ENCODE measurements at places on chromosomes 5 and 9.
A peak's percentile ranks its signal among the peaks of the same experiment; 100 is the strongest.

GRCh38 chr9:120894321-120895148 lies 17.5 kb upstream of the PHF19 start:
- no peak for DNase-seq

DNA sequence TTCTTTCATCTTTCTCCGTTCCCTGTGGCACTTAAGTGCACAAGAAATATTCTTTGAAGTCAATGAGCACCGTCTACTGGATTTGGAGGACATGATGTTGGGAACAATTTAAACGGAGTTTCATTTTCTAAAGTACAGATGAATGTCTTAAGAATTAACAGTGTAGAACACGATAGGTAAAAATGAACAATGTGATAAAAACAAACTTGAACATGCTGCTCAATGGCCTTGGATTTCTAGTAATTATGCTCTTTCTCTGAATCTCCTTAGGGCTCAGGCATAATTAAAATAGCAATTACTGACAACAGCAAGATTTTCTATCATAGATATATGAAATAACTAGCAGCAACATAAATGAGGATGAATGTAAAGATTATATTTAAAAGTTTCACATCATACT lies 142.2 kb upstream of the CDH6 start:
- DNase-seq, result no peak

GRCh38 chr5:117191251-117191650 lies 616.6 kb upstream of the SEMA6A start:
- DNase-seq, result no peak

GRCh38 chr9:134717056-134717455 lies 75.5 kb downstream of the COL5A1 start:
- no peak for DNase-seq

DNA sequence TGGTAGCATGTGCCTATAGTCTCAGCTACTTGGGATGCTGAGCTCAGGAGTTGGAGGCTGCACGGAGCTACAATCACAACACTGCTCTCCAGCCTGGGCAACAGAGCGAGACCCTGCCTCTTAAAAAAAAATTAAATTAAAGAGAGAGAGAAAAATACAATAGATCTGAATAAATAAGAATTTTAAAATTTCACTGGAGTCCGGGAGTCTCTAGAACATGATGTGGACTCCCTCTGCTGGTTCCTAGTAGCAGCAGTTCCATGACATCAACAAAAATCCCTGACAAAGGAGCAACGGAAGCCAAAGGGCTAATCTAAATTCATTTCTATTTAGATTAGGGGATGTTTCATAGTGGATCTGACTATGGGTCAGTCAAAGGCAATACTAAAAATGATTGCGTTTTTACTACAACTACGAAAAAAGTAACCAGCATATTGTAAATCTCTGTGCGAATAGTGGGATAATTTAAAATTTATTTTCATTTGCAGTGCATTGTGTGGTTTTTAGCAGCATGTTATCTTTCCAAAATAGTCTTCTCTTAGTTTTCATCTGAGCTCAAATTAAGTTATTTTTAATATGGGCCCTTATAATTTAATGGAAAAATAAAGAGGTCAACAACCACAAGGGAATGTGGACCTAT lies 6.7 kb downstream of the INIP start:
- no peak for DNase-seq

DNA sequence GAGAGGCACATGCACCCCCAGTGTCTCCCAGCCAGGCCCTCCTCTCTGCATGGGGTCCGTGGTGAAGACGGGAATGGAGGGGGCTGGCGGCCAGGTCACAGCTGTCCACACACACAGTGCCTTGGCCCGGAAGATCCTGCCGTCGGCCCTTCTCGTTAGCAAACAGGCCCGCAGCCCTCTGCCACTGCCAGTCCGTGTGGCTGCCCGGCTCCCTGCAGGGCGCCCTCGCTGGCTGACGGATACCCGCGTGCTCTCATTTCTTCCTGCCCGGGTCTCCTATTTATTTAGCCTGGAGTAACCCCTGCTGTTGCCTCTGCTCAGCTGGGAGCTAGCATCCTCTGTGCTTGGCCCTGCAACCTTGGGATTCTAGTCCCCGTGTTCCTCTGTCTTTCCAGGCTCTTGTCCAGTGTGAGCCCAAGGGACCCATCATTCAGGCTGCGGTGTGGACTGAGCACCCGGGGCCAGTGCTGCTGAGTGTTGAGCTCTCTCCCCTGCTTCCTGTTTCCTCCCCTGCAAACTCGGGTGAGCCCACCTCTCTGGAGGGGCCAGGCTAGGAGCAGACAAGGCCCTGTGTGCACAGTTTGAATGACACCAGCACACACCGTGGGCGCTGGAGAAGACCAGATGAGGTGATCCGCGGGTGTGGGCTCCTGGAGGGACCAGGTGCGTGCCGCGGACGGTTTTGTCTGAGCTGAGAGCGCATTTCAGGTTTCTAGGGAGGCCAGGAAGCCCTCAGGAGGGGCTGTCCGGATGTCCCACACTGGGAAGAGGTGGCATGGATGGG lies 14.6 kb upstream of the RNU6ATAC start:
- no peak for DNase-seq

GRCh38 chr5:55897905-55898304 lies 46.7 kb downstream of the IL31RA start:
- DNase-seq, result peak; percentile 35

DNA sequence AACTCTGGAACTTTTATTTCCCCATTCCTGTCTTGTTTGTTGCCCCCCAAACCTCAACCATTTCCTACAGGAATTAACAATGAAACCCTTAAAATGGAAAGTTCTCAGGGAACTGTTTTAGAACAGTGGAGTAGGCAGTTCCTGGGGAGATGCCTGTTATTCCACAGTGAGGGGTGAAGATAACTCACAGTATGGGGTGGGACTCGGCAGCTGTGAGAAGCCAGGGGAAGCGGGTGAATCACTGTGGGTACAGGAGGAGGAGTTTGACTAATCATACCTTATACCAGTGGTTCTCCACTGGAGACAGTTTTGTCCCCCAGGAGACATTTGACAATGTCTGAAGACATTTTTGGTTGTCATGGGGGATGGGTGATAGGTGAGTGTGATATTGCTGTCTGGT lies 36.9 kb upstream of the GLRA1 start:
- no peak for DNase-seq

GRCh38 chr9:108443741-108444140 lies 412.0 kb downstream of the ACTL7B start:
- DNase-seq, result no peak

DNA sequence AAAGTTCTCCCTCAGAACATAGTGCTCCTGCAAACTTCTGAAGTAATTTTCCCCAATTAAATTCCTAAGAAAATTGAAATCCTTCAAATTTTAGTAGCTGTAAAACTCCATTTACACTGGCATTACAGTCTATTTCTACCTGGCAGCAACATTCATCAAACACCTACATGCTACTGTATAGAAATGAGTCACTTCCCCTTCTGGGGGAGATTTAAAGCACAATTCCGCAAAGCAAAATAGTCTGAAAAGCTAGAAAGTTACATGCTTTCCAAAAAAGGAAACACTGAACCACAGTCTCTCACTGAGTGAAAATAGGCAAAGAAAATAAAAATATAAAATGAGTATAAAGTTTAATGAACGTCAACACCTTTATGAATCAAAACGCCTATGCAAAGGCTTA lies 43.3 kb downstream of the MCTP1 start:
- DNase-seq, result no peak

- DNase-seq, result no peak
Measured at GRCh38 chr5:36661456-36662220, 55.2 kb downstream of the SLC1A3 start.

DNA sequence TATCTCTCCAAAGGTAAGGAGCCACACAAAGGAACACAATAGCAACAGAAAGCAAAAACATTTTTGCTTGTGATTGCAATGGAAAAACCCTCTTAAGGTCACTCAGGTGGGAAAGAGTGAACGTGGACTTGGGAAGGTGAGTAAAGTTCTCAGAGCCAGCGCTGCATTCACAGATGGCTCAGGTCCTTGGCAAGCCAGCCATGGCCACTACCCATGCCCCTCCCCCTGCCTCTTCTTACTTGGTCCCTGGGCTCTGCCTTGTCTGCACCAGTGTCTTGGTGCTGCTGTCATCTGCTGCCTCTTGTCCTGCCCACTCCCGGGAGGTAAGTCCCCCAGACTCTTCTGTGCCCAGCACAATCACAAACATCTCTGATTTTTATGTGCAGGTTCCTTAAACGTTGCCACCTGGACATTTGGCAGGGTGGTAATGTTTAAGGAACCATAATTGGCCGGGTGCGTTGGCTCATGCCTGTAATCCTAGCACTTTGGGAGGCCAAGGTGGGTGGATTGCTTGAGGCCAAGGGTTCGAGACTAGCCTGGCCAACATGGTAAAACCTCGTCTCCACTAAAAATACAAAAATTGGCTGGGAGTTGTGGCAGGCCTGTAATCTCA lies 74.6 kb downstream of the FEM1C start:
- DNase-seq, result no peak

DNA sequence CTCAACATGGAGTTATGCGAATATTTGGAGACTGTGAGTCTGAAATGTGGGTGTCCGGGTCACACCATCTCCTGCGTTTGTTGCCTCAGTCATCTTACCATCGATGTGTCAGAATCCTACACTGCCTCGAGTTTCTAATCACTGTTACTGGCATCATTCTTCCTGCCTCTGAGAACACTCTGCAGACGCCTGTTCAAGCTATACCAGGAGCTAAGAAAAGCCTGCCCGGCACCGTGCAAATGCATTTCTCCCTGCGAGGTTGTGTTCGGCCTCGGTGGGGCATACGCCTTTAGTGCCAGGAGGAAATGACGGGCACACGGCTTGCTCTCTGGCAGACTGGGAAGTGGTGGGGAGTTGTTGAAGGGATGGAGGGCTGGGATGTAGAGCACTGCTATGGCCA lies 31.2 kb upstream of the SLC25A51 start:
- DNase-seq, result no peak

- DNase-seq, result no peak
Measured at GRCh38 chr5:171357843-171358242, 29.8 kb upstream of the NPM1 start.

- peak; percentile 28 for DNase-seq
Measured at GRCh38 chr5:154368041-154368800, 77.6 kb upstream of the SAP30L start.

GRCh38 chr5:1374679-1375055 lies 29.8 kb upstream of the CLPTM1L start:
- DNase-seq, result no peak

DNA sequence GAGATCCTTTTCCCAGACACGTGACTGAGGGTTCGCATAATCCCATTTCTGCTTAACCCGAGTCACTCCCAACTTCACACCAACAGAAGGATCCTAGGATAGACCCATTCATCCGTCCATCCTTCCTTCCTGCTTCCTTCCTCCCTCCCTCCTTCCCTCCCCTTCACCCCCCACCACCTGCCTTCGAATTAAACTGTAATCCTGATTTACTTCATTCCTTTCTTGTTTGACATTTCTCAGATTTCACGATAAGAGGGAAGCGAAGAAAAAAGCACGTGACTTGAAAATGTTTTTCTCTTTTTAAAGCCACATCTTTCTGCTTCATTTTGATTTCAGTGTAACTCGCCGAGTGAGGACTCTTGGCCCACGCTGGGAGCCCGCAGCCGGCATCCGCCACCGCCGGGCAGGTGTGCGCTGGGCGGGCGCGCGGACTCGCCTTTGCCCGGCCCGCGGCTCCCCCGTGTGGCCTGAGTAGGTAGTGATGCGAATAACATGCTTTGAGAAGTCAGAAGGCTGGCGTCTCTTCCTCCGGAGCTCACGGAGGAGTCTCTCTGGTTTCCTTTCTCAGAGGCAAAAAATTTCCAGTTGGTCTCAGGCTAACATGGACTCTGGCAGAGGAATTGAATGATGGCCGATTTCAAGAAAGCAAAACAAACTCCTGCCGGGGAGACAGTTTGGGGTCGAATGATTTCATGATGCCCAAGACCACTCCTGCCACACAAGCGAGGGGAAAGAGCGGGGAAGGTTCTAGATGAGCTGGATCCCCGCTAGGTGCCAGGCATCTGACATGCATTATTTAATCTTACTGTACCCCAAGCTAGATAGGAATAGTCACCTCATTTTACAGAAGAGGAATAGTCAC lies 117.7 kb downstream of the SLC12A2 start:
- peak; percentile 73 for DNase-seq

- DNase-seq, result no peak
Measured at GRCh38 chr5:8598356-8598755, 729.4 kb downstream of the MTRR start.

DNA sequence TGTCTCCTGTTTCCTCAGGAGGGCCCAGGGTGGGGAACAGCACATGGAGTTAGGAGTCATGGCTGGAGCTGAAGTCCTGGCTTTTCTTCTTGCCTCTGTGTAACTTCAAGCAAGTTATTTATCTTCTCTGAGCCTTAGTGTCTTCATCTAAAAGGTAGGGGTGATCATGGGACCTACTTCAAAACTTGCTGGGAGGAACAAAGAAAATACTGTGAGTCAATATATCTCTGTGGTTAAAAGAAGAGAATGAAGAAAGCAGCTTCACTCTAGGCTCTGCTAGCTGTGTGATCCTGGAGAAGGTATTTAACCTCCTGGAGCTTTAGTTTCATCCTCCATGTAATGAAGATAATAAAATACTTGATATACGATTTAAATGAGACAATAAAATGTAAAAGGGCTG lies 26.5 kb downstream of the AFAP1L1 start:
- DNase-seq, result no peak

DNA sequence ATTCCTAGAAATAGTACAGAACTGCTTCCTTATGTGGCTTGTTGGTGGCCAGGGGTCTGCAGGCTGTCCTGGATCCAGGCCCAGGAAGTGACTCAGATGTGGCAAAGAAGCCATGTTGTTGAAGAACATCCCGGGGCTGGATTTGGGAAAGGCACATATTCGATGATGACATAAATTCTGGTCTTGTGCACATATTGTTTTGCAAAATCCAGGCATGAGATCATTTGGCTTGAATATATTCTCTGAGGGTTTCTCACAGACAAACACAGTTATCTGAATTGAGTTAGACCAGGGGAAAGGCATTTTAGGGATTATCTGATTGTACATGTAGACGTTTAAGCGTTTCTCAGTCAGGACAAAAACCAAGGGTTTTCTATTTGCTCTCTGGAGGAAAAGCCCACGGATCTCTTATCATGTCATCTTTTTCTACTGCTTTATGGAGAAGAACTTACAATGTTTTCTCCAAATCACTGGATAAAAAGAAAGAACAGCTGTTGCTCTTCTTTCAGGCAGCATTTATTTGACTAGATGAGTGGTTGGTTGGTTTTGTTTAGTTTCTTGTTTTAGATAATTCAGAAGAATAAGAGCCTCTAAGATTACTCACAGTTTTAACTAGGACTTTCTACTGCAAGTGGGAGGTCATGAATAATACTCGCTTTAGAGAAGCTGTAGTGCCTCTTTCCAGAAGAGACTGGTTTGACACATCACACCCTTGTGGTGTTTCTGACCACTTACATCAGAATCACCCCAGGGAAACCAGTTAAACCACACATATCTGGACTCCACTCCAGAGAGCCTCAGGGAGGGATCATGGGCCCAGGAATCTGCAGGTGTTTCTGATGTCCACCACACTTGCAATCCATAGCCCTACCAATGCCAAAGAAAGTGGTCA lies 29.5 kb upstream of the LHFPL2 start:
- DNase-seq, result no peak
